ENCODE measurements at places on chromosomes 5 and 9.
A peak's percentile ranks its signal among the peaks of the same experiment; 100 is the strongest.

DNA sequence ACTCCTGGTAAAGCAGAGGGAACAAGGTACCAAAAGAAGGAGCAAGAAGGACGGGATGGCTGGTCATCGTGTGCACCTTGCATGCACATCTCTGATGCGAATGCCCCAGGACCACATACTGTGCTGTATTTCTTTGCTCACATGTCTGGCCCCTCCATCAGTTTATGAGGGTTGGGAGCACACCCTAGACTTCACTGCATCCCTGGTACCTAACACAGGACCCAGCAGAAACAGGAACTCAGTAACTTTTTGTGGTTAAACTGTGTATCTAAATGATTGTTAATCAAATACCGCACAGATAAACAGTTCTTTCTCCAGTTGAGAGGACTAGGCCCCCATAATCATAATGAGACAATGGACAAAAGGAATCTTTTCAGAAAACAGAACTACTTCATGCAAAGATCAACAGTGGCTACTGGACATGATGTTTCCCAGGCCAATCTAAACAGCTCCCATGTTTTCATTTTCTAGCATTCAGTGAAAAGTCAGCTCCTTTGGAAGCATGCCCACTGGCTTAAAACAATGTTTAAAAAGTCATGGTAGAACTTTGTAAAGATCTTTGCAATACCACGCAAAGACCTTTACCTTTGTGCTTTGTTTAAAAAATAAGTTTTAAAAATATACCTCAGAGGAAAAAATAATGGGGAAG, 55.5 kb upstream of the IFNK start:
- DNase-seq, result no peak

- DNase-seq, result no peak
These were observed 158.3 kb downstream of the SNCAIP start for GRCh38 chr5:122470365-122470764.

DNA sequence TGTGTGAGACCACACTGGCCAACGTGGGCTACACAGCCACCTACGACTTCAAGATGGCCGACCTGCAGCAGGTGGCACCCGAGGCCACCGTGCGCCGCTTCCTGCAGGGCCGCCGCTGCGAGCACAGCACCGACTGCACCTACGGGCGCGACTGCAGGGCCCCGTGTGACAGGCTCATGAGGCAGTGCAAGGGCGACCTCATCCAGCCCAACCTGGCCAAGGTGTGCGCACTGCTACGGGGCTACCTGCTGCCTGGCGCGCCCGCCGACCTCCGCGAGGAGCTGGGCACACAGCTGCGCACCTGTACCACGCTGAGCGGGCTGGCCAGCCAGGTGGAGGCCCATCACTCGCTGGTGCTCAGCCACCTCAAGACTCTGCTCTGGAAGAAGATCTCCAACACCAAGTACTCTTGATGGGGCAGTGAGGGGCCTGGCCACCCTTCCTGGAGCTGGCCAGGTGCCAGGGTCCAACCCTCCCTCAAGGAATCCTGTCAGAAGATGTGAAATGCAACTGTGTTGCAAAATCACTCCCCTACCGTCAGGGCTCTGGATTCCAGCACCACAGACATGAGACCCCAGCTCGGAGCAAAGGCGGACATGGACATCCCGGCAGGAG, 11.1 kb downstream of the DIPK1B start:
- DNase-seq, result no peak

GRCh38 chr9:38707885-38708637, 11.9 kb downstream of the FAM240B start:
- DNase-seq, result no peak

DNA sequence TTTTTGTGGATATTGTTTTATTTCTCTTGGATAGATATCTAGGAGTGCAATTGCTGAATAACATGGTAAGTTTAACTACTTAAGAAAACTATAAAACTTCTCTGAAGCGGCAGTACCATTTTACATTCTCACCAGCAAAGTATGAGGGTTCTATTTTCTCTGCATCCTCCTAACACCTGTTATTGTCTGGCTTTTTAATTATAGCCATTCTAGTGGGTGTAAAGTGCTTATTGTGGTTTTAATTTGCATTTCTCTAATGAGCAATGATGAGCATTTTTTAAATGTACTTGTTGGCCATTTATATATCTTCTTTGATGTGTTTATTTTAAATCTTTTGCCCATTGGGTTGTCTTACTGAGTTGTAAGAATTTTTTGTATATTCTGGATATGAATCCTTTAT, 28.7 kb downstream of the SMIM32 start:
- DNase-seq, result no peak

DNA sequence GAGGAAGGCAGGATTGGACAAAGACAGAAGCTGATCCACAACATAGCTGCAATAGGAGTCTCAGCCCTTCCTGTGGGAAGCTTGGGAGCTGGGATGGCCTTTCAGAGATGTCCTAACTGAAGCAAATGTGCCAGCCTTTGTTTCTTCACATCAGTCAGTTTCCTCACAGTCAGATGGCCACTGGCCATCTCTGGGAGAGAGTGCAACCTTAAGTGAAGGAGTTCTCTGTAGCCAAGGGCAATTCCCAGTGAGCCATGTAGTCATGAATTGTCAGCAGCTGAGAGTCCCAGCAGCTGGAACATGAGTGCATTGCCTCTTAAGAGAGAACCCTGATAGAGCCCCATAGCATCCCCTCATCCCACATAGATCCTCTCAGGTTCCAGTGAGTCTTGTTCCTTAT, 89.1 kb upstream of the LIFR start:
- no peak for DNase-seq

- DNase-seq, result no peak
These were observed 1.8 kb downstream of the CCNH start for GRCh38 chr5:87410931-87411330.

- peak; percentile 94 for DNase-seq
These were observed 177.0 kb downstream of the CDK5RAP2 start for GRCh38 chr9:120402741-120403542.

GRCh38 chr9:98660541-98660940, 48.2 kb downstream of the GABBR2 start:
- DNase-seq, result no peak

DNA sequence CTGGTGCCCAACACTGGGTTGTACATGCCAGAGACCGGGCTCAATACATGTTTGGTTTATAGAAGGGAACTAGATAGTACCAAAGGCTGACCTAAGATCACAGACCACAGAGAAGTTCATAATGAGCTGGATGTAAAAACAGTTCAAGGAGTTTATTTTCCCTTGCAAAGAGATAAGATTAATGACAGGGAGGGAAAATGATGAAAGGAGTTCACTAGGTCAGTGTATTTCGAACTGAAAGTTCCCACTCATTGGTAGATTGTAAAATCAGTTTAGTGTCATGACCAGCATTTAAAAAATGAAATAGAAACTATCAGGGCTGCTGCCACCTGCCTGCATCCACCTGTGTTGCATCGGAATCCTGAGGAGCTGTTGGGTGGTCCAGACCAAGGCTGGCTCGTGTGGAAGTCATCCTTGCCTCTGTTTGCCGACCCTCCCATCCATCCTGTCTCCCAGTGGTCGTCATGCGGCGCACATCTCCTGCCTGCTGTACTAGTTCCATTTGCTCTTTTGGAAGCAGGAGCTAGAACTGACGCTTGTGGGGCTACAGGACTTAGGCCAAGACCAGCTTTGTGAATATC, 21.1 kb downstream of the TBC1D2 start:
- no peak for DNase-seq

GRCh38 chr9:127116088-127116726, 6.2 kb downstream of the ANGPTL2 start:
- no peak for DNase-seq

DNA sequence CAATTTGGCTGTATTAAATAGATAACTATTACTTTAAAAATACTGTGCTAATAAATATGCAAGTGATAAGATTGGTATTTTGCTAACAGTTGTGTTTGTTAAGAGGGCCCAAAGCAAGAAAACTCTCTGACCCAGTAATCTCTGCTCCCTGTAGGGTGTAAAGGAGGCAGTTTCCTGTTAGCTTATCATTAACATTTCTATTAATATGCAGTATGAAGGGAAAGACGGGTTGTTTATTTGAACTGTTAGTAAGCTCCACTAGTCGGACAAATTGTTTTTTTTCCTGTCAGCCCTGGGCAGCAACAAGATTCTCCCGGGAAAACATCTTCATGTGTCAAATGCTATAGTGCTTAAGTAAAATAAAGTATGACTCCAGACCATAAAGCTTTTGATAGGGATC, 35.6 kb downstream of the ERP44 start:
- DNase-seq, result no peak

GRCh38 chr9:113368982-113369854, 7.6 kb downstream of the HDHD3 start:
- DNase-seq, result no peak

DNA sequence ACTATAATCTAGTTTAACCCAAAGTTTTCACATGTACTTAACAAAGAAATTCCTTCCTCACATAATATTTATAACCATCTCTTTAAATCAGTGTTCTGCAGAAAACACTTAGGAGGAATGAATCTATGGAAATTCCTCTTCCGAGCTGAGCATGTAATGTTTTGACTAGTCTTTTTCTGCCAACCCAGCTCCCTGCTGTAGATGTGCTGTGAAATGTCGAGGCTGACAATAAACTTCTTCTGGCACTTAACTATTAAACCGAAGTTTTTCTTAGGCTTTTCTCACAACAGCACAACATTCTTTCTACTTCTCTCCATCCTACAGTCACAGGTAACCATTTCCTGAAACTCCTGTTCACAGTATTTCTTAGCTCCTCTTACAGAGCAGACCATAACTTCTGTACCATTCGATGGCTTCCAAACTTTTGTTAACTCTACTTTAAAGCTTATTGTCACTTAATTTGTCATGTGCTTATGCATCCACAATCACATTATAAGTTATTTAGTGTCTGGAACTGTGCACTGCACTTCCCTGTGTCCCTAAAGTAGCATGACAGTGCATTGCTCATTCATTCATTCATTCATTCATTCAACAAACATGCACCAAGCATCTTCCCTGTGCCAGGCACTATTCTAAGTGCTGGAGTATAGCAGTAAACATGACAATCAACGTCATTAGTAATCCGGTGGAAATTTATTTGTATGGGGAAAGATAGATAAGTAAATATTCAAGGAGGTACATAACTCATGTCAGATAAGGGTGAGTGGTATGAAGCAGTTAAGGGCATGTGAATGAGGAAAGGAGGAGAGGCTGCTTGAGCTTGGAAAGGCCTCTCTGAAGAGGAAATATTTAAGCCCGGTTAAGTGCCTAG, 54.6 kb downstream of the TSSK1B start:
- no peak for DNase-seq

DNA sequence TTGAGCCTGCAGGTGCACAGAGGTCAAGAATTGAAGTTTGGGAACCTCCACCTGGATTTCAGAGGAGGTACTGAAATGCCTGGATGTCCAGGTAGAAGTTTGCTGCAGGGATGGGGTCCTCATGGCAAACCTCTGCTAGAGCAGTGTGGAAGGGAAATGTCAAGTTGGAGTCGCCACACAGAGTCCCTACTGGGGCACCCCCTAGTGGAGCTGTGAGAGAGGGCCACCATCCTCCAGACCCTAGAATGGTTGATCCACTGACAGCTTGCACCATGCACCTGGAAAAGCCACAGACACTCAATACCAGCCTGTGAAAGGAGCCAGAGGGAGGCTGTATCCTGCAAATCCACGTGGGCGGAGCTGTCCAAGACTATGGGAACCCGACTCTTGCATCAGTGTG, 78.0 kb downstream of the GABRA1 start:
- DNase-seq, result no peak

DNA sequence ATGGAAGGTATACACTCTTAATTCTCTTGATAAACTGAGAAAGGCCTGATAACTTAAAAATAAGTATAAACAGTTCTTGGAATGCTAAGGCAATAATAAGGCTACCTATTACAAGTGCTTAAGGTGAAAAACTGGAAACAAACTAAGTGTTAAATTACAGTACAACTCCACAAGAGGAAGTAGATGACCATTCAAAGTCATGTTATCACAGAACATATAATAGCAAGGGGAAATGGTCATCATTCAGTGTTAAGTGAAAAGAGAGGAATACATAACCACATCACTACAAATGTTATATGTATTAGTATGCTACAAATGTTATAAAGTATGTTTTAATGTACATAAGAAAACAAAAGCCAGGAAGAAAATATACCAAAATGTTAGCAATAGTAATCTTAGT, 135.9 kb downstream of the CCDC192 start:
- no peak for DNase-seq

DNA sequence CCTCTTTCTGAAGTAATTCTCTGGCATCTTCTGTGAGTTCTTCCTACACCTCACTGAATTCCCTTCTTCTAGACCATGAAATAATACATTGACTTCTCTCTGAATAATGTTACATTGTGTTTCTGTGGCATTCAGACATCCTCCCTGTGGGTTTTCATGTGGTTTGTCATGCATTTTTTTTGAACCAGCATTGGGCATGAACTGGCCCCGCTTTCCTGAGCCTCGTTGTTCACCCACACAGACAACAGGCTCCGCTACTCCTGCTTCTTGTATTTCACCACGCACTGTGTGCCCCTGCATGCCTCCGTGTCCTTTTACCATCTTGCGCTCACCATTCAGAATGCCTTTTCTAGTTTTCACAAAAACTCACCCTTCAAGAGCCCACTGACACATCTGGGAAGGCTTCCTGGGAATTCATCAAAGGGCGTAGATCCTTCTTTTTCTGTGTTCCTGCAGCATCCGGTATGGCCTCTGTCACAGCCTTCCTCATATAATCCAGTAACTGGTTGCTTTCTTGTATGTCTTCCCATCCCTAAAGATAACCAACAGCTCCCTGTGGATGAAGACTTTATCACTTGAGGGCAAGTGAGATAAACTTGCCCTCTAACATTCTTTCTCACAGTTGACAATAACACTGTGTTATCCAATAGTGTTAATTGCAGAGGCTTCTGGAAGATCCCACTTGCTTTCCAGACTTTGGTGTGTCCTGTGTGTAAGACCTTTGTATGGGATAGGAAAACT, 51.5 kb upstream of the ADAMTSL1 start:
- no peak for DNase-seq

DNA sequence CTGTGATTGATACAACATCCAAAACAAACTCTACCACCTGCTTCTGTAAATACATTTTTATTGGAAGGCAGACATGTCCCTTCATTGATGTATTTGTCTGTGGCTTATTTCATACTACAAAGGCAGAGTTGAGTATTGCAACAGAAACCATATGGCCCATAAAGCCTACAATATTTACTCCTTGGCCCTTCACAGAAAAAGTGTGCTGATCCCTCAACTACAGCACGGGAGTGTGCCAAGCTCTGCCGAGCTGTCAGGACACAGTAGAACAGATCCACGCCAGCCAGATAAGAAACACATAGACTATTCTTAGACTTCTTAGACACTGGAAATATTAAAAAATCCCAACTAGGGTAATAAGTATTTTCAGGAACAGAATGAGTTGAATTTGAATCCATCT, 13.2 kb downstream of the TICAM2 start:
- no peak for DNase-seq

DNA sequence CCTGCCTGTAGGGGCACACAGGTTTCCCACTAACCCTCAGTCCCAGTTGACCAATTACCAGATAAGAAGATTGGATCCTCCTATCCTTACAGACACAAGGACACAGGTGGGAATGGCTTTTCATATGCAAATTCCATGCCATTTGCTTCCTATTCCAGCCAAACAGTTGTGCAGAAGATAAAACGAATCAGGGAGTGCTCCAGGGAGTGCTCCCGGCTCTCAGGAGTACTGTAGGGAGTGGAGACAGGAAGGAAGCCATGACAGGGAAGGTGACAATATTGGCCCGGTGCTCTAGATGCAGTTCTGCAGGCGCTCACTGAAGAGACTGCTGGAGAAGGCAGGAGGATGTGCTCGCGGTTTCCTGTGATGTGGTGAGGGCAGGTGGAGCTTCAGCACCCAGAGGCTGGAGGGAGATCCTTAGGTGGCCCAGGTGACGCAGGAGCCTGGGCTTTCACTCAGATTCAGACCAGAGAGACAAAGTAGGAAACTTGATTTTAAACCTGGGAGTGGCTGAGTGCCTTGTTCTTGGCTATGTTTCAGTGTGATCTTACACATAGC, 260.0 kb downstream of the AUH start:
- DNase-seq, result no peak

All from H54 (cell line).